ENCODE measurements at places on chromosomes 4 and X.

- peak; percentile 79 for DNase-seq
These were observed 2.8 kb upstream of the CHIC2 start for GRCh38 chr4:54067166-54067565.

DNA sequence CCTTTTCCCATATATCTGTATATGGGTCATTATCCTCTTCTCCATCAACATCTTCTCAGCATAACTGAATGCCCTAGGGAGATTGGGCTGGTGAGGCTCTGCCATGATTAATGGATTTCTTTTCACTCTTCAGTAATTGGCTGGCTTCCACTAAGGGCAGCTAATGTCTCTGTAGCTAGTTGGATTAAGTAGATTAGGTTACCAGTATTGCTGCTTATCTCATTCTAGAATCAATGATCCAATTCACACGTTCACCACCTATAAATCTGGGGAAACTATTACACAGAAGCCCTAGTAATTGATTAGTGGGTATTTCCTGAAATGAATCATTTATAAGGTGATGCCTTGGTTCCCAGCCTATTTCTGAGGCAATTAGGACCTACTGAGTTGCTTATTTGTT is 94.8 kb downstream of the KDR start:
- DNase-seq = no peak

DNA sequence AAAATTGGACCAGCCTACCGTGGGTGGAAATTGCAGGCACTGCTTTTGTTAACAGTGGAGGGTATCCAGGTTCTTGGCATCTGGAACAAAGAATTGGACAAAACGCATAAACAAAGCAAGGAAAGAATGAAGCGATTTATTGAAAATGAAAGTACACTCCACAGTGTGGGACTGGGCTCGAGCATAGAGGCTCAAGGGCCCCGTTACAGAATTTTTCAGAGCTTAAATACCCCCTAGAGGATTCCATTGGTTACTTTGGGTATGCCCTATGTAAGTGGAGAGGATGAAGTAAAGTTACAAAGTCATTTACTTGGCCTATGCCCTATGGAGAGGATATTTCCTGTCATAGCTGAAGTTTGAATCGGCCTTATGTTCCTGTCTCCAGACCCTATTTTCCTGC is 85.3 kb downstream of the GLUD2 start:
- no peak for DNase-seq

DNA sequence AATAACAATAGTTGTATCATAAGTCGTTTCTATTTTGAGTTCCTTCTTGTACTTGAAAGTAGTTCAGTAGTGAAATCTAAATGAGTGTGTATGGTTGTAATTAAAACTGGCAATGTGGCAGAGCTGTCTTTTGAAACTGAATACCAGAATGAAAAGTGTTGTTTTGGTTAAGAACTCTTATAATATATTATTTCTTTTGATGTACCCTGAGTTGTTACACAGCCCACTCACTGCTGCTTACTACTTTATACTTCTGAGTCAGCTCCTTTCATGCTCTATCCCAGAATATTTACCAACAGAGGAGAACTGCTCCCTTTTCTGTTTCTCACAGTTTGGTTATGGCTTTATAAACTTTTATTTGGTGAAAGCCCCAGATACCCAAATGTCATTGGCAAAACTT is 28.8 kb downstream of the FAM199X start:
- no peak for DNase-seq

- no peak for DNase-seq
These were observed 341.7 kb upstream of the NDST3 start for GRCh38 chr4:117692538-117692937.

DNA sequence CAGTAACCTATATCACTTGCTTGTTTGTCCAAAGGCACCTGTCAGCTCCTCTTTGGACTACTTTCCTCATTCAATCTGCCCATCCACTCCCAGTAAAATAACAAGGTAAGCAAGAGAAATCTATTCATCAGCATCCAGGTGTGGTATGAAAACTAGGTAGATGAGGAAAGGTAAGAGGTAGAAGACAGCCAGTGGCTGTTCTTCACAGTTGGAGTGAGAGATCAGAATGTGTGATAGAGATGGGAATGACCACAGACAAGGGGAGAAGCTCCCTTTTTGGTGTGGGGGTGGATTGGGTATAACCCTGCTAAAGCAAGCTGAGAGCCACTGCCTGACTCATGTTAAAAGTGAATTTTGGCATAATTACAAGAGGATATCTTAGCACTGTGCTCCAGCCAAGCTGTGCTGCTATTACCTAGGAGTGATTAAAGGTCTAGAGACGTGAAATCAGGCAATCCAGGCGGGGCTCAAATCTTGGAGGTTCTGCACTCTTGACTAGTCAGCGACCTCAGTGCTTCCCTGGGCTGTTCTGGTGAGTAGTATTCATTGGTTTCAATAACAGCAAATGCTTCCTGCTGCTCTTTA is 28.1 kb upstream of the RASL11B start:
- DNase-seq = no peak

DNA sequence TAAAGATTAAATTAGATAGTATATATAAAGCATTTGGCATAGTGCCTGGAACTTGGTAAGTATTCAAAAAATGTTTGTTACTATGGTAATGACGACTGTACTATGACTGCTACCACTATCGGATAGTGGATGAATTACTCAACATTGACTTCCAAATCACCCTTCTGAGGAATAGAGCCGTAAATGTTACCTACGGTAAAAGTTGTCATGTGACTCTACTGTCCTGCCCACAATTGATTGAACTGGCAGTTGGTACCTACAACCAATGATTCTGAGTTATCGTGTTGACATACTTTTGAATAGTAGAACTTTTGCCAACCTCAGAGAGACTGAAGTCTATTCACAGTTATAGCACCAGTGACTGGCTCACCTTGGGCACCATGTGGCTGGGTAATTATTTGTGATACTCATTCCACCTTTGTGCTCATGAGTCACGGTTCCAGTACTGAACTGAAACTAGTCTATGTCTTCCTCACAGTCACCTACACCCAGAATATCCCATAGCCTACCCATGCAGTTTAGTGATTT is 185.5 kb upstream of the PITX2 start:
- DNase-seq = no peak

DNA sequence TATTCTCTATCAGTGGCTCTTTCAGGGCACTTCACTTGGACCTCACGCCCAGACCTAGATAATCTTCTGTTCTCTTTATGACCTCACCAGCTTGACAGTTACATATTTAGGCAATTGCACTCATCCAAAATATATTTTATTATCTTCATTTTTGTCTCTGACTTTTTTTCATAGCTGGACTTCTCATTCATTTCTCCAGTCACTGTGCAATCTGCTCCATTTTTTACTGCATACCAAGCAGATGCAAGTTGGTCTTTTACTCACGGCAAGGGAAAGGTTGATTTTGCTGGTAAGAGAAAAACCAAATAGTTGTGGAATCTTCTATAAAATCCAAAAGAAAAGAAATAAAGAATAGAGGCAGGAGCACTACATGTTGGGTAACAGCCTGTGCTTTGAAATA is 31.7 kb downstream of the MAD2L1 start:
- no peak for DNase-seq

DNA sequence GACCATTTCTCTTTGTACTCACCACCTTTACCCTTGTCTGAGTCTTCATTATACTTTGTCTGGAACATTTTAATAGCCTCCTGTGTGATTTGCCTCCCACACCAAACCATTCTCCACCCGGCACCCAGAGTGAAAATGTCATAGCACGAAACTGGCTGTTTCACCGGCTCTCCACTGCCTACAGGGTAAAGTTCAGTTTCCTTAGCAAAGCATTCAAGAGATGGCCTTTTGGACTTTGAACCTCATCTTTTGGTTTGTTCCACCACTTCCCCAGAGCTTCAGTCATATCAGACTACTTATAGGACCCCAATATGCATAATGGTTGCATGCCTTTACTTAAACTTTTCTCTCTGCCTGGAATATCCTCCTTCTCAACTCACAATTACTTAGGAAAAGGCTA is 38.3 kb downstream of the RAP2C start:
- no peak for DNase-seq

DNA sequence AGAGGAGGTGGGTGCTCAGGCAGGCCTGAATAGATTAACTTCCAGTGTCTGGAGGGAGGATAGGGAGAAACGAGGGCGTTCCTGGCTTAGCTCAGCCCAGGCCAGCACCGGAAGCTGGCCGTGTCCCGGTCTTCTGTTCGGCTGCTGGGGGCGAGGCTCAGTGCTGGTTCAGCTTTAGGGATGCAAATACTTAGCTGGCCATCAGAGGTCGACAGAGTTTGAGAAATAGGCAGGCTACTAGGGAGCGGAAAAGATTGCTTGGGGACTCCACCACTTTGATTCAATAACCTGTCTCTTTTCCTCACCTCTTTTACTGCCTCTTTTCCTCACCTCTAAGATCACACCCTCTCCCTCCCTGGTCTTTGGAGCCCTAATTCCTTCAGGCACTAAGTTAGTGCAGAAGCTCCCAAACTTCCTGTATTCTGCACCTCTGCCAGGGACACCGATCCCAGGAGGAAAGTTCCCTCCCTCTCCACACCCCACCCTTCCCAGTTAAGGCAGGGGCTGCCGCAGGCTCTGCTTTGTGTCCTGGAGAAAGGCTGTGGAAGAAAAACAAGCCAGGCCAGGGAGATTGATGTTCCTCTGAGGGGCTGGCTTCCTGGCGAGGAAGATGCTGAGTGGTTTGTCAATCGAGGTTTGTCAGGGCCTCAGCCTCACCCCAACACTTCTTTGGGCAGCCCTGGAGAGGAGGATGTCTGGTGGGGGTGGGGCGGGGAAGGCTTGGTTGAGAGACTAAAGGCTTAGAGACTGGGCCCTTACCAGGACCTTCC is 6.0 kb upstream of the EFNB1 start:
- no peak for DNase-seq
